Regular cardiac myocyte (primary cell): ENCODE measurements at places on chromosomes 3 and 15. TPM values are rescaled to one million over a fixed set of nuclear protein-coding genes. Genes with fewer than 3 reads are reported as not detected.

PATL2 gene
- under 0.01 and 0.56 TPM in 2 replicates for total RNA-seq

PLAAT1 gene
- total RNA-seq, result 0.56 TPM in 1 of 2 replicates, not detected in the other

MST1R gene
- total RNA-seq, result 0.85 and 0.96 TPM in 2 replicates

CCR4 gene
- total RNA-seq, result under 0.01 and 0.85 TPM in 2 replicates
